ENCODE measurements at places on chromosomes 3 and 15. TPM values are rescaled to one million over a fixed set of nuclear protein-coding genes. Genes with fewer than 3 reads are reported as not detected.

Gene DNAJA4
- total RNA-seq = 30.4 TPM

Gene RETNLB
- total RNA-seq = not detected

Gene CILP
- 0.31 TPM for total RNA-seq

Gene FAM174B
- total RNA-seq = 13.6 TPM

Gene CEP97
- 69.6 TPM for total RNA-seq

Gene TNK2
- total RNA-seq = 10.1 TPM

Gene KNG1
- not detected for total RNA-seq

Gene RNF13
- total RNA-seq = 108 TPM

Gene CLEC3B
- total RNA-seq = 26.0 TPM

Gene ACAN
- total RNA-seq = 0.47 TPM

Gene ZMYND10
- total RNA-seq = 2.5 TPM

Gene HYAL1
- total RNA-seq = 0.16 TPM

Gene GNAT1
- total RNA-seq = not detected

Gene DUOX1
- total RNA-seq = not detected

Gene CLK3
- total RNA-seq = 27.0 TPM

Gene ZNF35
- total RNA-seq = 24.3 TPM

Gene DNASE1L3
- total RNA-seq = 0.94 TPM

Gene GOLGA8R
- total RNA-seq = 0.62 TPM

Gene CCR1
- 1.7 TPM for total RNA-seq

Gene DLL4
- total RNA-seq = 4.8 TPM

Gene ADPGK
- 34.6 TPM for total RNA-seq

Gene MESP2
- total RNA-seq = not detected

Gene PYDC2
- total RNA-seq = not detected

Gene TNFAIP8L3
- 1.9 TPM for total RNA-seq
